ENCODE measurements at places on chromosomes 3 and 15. TPM values are rescaled to one million over a fixed set of nuclear protein-coding genes. Genes with fewer than 3 reads are reported as not detected.

DNA sequence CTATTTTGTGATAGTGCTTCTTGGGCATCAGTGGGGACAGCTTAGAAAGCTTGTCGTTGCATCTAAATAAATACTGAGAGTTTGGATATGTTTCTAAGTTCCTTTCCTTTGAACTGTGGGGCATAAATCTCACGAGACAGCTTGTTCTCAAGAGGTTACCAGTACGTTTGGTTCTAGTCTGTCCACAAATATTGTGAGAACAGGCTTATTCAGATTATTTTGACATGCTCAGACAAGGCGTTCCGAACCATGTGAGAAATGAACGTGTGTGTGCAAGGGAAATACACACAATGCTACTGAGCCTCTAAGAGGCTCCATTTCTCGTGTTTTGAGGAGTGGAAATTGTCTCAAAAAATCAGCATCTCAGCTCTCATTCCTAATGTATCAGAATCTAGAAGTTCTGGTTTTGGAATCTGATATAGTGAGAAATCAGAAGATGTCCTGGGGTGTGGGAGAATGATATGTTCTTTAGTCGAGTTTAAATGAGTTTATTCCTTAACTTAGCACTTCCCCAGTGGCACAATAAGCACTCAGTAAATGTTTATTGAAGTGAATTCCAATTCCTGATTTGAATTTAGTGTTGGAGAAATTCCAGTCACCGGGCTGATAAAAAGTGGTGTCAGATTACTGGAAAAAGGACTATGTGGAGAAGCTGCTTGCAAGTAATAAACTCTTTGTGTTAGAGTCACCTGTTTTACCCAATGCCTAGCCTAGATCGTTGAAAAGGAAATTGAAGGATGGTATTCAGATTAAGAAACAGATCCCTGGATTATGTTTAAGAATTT lies 481.5 kb downstream of the LPP start:
- DNase-seq: no peak

DNA sequence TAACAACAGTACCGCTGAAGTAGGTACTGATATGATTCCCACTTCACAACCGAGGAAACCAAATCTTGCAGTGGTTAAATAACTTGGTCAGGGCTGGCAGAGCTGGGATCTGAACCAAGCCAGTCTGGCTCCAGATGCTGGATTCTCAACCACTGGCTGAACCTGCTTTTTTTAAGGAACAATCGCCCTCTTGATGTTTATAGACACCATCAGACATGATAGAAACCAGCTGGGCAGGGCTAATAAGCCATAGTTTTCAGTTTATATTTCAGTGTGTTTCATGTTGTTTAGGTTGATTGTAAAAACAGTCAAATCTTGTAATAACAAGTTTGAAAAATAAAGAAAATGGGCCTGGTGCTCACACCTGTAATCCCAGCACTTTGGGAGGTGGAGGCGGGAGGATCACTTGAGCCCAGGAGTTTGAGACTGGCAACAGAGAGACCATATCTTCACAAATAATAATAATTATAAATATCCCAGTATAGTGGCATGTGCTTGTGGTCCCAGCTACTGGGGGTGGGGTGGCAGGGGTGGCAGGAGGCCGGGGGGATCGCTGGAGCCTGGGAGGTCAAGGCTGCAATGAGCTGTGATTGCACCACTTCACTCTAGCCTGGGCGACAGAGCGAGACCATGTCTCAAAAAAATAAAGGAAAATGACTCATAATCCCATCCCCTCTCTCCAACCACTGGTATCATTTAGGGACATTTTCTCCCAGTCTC lies 36.7 kb downstream of the XYLB start:
- DNase-seq: no peak

DNA sequence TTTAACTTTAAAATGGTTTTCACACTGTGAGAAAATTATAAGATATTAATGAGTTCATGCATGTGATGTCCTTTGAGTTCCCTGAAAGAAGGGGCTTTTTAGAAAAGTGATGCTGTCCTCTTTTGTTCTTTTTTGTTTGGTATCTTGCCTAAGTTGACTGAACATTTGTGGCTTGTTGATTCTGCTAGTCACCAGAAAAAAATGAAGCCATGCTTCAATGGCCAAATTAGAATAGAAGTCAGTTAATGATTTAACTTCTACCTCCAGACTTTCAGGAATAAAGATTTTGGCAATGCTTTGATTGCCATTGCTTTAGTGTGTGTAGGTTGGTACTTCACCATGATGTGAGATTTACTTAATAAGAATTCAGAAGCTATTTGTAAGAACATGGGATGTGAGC lies 260.6 kb upstream of the NECTIN3 start:
- no peak for DNase-seq

- DNase-seq: no peak
Measured at GRCh38 chr3:58514405-58514804, 22.5 kb downstream of the KCTD6 start.

DNA sequence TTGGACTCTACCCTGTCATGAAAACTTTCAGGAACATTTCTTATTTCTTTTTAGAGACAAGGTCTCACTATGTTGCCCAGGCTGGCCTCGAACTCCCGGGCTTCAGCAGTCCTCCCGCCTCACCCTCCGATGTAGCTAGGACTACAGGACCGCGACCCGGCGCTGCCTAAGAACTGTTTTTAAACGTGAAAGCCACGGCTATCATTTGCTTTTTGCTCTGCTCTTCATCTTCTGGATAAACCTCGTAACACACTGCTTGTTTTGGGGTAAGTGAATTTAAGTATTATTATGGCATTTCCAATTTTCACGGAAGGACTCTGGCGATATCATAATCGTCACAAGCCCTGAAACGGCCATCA lies 14.3 kb upstream of the CCNL1 start:
- DNase-seq: peak; percentile 30

- DNase-seq: no peak
Measured at GRCh38 chr3:16297997-16298885, 33.2 kb downstream of the OXNAD1 start.

DNA sequence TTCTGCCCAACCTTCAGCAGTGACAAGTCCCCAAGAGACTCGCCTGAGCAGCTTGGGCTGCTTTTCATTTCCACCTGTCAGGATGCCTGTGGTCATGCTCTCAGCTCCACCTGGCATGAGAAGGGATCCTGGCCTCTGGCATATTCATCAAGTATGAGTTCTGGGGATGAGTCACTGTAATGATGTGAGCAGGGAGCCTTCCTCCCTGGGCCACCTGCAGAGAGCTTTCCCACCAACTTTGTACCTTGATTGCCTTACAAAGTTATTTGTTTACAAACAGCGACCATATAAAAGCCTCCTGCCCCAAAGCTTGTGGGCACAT lies 3.5 kb downstream of the MYD88 start:
- no peak for DNase-seq

DNA sequence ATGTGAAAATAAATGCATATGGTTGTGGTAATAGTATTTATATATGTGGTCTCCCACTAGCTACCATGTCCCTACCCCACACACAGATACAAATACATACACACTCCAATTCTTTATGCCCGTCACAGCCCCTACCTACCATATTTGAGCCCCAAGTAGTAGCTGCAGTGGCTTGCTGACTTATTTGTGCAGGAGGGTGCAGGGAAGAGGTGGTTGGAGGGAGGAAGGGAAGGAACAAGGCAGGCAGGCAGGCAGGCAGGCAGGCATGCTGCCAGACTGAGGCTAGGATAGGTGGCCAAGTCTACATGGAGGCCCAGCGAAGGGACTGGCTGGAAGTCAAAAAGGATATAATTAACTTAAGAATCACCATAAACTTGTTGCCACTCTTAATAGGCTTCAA lies 82.9 kb downstream of the SCN11A start:
- no peak for DNase-seq

DNA sequence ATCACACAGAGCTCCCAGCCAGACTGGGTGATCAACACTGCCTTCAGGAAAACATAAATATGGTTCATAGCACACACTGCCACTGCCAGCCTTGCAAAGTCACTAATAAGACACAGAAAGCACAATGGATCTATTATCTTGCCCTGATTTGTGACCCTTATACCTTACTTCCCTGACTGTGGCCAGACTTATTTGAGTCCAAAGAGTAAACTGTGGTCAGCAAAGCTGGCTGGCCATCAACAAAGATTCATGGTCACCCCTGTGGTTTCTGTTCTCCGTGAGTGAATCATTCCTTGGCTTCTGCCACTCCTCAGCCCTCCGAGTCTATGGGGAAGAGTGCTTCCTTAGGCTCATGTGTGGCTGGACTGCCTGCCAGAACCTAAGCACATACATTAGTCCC lies 437.7 kb downstream of the RAP2B start:
- peak; percentile 2 for DNase-seq

DNA sequence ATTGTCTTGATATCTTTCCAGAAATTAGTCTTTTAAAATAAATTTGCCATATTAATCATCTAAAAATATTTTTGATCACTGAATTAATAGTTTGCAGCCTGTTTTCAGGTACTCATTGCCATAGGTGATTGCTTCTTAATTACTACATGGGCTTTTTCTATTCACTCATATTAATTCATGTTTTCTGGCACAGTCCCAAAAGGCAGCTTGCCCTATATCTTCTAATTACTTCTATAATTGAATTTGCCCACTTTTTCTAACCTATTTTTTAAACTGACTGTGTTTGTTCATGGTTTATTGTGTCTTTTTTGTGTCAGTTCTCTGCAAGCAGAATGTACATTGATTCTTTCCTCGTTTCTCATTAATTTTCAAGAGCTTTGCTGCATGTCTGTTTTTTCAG lies 85.7 kb upstream of the SOX2 start:
- DNase-seq: no peak

DNA sequence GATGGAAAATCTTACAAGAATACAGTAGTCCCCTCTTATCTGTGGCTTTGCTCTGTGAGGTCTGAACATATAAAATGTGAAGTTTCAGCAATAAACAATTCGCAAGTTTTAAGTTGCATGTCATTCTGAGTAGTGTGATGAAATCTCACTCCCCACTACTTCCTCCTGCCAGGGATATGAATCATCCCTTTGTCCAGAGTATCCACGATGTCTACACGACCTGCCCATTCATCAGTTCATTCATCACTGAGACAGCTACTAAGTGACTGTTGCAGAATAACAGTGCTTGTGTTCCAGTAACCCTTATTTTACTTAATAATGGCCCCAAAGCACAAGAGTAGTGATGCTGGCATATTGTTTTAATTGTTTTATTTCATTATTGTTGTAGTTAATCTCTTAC lies 489.2 kb upstream of the UBE2E2 start:
- no peak for DNase-seq

DNA sequence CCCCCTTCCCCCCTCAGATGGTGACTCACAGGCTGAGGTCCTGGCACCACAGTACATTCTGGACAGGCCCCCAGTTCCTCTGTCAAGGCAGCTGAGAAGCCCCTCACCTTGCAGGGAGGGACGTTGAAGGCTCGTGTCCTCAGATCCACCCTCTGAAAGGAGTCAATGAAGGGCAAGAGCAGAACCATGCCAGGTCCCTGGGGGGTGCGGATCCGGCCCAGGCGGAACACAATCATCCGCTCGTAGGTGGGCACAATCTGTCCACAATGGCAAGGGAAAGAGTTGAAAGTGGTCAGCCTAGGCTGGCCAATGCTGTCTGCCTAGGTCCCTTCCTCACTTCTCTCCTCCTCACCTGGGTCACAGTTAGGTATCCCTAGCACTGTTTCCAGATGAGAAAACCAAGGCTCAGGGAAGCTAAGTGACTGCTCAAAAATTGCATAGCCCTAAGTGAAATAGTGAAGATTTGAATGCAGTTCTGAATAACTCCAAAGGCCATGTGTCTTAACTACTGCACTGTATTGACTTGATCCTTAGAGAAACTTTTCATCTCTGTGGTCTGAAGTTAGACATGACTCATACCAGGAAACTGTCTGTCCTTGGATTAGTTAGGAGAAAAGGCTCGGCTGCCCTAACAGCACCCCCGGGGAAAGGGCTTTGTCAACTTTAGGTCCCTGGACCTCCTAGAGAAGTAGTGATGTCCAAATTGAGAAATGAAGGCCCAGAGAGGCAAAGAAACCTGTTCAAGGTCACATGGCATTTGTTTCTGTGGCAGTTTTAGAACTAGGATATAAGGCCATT lies 2.9 kb downstream of the STOML1 start:
- DNase-seq: peak; percentile 75

- DNase-seq: no peak
Measured at GRCh38 chr3:144770915-144771351, 799.3 kb downstream of the DIPK2A start.

DNA sequence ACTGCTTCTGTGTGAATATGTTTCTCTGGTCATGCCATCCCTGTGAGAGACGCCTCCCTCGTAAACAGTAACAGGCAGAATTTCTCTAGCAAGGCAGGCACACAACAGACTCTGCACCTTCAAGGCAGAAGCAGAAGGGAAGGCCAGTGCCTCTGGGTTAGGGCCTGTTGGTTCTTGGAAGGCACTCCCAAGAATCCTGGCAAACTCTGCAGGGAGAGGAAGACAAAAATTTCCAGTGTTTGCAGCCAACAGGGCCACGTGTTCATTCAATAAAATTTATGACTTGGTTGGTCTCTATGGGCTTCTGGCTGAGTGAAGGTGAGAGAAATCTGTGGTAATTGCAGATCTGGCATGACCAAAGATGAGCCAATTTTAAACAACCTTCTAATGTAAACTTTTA lies 39.3 kb downstream of the NFKBIZ start:
- no peak for DNase-seq

- DNase-seq: no peak
Measured at GRCh38 chr3:11991751-11992150, 12.4 kb upstream of the SYN2 start.

GRCh38 chr15:90241343-90242192 lies 7.6 kb downstream of the GDPGP1 start:
- DNase-seq: no peak

GRCh38 chr3:184757022-184757651 lies 45.3 kb upstream of the MAGEF1 start:
- DNase-seq: peak; percentile 84

GRCh38 chr3:155742349-155742965 lies 2.4 kb downstream of the PLCH1 start:
- no peak for DNase-seq

GRCh38 chr3:175748087-175748730 lies 889.1 kb downstream of the NAALADL2 start:
- DNase-seq: peak; percentile 6

- no peak for DNase-seq
Measured at GRCh38 chr3:183984749-183985729, 32.6 kb downstream of the ABCC5 start.

GRCh38 chr15:64236156-64236894 lies 73.5 kb upstream of the PPIB start:
- no peak for DNase-seq

GRCh38 chr15:63093486-63094205 lies 28.0 kb upstream of the LACTB start:
- peak; percentile 84 for DNase-seq

TGM4 gene
- total RNA-seq: 0.17 TPM

CAMKV gene
- 0.34 TPM for total RNA-seq

HDDC3 gene
- total RNA-seq: 17.6 TPM

FAM174B gene
- total RNA-seq: 3.4 TPM

LYZL4 gene
- total RNA-seq: 0.23 TPM

EFL1 gene
- 21.6 TPM for total RNA-seq

SLCO2A1 gene
- 4.8 TPM for total RNA-seq

BUB1B gene
- 108 TPM for total RNA-seq

IGSF11 gene
- total RNA-seq: 0.11 TPM

STAC gene
- total RNA-seq: 3.5 TPM

KIF7 gene
- total RNA-seq: 3.2 TPM

RPN1 gene
- 442 TPM for total RNA-seq

PARP15 gene
- total RNA-seq: under 0.01 TPM
